ENCODE measurements at places on chromosomes 12 and 14.

GRCh38 chr12:126953365-126953889, 1313.5 kb upstream of the TMEM132C start:
- no peak for DNase-seq

DNA sequence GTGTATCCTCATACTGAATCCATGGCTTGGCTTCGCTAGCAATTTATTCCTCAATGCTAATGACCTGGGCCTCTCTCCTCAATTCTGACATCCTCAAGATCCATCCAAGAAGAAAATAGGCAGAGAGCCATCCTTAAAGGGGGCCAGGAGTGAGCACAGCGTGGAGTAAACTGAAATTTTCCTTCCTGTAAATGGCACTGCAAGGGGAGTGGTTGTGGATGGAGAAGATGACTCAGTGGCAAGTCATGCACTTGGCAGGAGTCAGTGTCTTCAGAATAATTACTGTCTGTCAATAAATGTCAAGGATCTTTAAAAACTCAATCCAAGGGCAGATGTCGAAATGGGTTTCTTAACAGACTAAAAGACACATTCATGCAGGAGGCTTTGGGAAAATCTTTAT, 88.0 kb upstream of the TMEM132C start:
- no peak for DNase-seq

DNA sequence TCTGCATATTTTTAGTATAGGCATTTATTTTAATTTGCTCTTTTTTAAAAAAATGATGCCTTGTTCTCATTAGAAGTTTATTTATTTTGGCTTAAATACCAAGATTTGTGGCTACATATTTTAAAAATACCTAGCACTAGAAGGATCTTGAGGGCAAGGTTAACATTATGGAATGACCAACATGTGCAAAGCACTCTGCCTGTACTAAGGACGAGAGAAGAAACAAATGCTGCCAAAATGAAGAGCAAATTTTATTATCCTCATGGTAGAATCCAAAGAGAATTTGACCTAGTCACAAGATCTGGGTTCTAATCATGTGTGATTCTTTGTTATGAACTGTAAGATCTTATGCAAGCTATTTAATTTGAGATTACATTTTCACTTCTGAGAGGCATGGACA, 2.8 kb downstream of the CAND1 start:
- no peak for DNase-seq

DNA sequence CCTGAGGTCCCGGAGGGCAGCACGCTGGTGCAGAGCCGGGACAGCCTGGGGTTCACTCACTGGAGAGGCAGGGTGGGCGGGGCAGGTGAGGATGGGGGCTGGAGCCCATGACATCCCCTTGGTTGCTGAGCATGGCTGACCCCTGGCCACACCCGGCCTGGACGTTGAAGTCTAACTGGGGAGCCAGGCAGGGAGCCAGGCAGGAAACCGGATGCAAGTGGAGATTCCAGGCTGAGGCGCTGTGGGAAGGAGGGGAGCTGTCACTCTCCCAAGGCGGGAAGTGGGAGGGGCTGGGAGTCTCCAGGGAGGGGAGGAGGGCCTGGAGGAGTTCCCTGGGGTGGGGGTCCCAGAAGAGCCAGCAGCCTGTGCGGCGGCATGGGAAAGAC, 7.7 kb upstream of the INF2 start:
- peak; percentile 86 for DNase-seq

GRCh38 chr12:41745593-41745992, 399.1 kb downstream of the GXYLT1 start:
- no peak for DNase-seq

DNA sequence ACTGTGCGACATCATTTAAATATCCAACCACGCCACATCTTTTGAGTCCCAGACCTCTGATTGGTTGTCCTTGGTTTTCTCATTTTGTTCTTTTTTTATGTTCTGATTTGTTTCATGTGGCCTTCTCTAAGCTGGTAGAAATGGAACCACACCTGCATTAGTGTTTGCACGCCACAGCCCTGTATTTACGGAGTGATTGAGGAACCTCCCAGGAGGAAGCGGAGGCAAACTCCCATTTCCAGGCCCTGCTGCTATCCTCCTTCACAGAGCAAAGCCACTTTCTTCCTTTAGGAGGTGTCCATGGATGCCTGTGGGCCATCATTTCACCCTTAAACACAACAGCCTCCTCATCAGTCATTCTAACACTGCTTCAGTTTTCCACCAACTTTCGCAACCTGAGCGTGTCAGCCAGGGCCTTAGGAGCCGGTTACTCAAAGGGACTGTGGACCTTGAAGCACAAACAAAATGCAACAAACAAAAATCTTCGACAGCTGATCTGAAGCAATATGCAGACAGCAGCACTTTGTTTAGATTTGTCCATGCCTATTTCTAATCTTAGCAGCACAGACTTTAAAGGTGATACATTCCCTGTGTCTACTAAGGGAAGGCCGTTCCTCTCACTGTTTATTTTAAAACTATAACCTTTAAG, 1258.1 kb upstream of the TMEM132C start:
- no peak for DNase-seq

DNA sequence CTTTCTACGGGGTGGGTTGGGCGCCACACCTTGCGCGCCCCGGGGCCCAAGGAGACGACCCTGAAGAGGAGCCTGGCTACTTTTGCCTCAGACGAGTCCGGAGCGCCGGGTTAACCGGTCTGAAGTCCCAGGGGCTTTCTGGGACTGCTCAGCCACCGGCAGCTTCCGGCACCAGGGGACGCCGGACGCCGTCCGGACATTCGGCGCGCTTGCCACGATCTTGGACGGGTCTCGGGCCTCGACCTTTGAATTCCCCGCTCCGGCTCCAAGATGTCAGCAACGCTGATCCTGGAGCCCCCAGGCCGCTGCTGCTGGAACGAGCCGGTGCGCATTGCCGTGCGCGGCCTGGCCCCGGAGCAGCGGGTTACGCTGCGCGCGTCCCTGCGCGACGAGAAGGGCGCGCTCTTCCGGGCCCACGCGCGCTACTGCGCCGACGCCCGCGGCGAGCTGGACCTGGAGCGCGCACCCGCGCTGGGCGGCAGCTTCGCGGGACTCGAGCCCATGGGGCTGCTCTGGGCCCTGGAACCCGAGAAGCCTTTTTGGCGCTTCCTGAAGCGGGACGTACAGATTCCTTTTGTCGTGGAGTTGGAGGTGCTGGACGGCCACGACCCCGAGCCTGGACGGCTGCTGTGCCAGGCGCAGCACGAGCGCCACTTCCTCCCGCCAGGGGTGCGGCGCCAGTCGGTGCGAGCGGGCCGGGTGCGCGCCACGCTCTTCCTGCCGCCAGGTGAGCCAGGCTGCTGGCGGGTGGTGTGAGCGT, at the start of gene ACOT4:
TSS of gene ACOT4 (plus strand) at position 184 of the 760 bp plus-strand sequence. CDS start at position 271, 87 bp downstream.
- peak; percentile 37 for DNase-seq

- no peak for DNase-seq
Observed at GRCh38 chr12:10388624-10389413, 1.0 kb downstream of the KLRK1 start.

DNA sequence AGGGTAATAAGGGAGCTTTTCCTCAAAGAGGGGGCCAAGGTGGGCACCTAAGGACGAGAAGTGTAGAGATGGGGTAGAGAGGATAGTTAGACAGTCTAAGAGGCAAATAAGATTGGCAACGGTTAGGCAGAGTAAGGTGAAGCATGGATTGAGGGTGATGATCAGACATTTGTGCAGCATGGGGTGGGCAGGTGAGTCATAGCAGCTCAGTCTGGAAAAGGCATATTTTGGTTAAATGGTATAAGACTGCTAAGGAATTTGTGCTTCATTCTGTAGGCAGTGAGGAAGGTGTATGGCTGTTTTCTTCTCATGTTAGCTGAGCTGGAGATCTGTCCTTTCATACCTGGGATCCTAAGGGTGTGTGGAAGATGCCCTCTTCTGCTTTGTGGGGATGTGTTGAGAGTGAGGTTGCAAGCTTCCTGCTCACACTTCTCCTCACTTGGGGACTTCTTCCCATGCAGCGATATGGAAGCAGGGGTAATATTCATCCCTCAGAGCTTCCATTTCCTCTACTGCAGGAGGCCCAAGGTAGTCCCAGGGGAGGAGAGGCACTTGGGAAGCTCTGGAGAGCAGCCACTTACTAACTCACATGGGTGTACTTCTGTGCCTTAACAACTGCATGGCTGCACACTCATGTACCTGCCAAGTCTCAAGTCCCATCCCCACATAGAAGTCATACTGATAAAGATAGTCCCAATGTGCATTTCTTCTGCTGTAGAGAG, 28.9 kb downstream of the GSG1 start:
- no peak for DNase-seq

- peak; percentile 36 for DNase-seq
Observed at GRCh38 chr12:7113389-7113871, 4.4 kb upstream of the C1RL start.

DNA sequence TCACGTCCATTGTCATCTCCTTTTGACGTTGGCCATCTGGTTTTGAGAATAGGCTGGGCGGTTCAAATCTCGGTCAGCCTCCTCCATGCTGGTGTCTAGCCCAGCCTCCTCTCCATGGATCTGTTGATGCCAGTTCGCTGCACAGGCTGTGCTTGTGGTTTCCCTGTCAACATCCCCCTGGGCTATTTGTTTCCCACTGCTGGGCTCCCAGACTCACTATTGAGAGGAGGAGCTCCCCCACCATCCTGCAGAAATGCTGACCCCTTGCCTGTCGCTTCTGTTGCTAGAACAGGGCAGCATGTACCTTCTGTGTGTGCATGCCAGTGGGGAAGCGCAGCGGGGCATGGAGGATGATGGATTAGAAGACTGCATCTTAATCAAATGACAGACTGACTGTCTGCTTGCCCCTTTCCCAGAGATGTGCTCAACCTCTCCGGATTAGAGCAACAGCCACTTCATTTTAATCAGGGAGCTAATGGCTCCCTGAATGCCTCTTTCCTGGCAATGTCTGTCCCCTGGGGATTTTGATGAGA, 170.5 kb downstream of the TSPAN9 start:
- no peak for DNase-seq

- no peak for DNase-seq
Observed at GRCh38 chr14:100688598-100689461, 37.9 kb upstream of the DLK1 start.

GRCh38 chr12:10607885-10608458, 5.4 kb downstream of the MAGOHB start:
- DNase-seq: no peak

- DNase-seq: no peak
Observed at GRCh38 chr14:45070215-45070614, 13.7 kb upstream of the PRPF39 start.

- DNase-seq: no peak
Observed at GRCh38 chr12:24360461-24360860, 411.0 kb upstream of the SOX5 start.

DNA sequence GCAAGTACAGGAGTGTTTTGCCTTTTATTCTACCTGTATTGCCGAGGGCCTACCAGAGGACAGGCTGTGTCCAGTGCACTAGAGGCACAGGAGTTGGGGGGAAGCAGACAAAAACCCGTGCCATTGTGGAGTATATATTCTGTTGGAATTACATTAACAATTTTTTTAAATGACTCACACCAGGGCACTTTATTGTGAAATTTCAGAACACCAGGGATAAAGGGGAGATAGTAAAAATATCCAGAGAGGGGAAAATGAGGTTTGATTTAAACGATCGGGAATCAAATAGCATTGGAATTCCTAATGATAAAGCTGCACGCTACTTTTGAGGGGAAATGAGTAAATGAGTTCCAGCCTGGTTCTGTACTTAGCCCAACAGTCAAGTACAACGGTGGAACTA, 123.2 kb downstream of the PELI2 start:
- no peak for DNase-seq

GRCh38 chr14:35631071-35631805, 97.3 kb downstream of the INSM2 start:
- DNase-seq: peak; percentile 17

GRCh38 chr14:75222208-75222701, 45.8 kb upstream of the TMED10 start:
- no peak for DNase-seq

DNA sequence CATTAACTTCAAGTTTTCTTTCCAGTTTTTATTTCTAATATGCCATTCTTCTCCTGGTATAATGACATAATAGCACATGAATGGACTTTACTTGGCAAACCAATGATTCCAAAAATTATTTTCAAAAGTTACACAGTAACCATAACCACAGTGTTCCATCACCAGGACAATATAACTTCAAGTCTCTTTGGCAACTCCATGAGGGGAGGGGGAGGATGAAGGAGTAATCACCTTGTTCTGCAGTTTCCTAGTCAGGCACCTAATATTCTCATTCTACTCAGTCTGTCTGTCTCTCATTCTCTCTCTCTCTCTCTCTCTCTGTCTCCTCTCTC, 66.6 kb downstream of the BTG1 start:
- no peak for DNase-seq

DNA sequence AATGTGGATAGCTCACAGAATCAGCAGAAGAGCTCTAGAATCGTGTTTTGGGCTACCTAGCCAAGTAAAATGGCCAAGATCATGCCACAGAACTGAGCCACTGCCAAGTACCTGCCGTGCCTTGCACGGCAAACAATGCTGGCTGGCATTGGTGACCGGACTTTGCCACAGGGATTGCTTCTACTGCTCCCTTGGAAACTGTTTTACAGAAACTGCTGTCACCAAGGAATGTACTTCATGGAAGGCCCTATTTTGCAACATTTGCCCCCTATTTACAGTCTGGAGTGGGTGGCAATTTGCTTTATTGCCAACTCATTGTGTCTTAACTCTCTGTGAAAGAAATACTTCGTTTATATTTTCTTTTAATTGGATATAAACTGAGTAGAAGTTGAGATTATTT, 49.0 kb downstream of the BORCS5 start:
- DNase-seq: no peak

DNA sequence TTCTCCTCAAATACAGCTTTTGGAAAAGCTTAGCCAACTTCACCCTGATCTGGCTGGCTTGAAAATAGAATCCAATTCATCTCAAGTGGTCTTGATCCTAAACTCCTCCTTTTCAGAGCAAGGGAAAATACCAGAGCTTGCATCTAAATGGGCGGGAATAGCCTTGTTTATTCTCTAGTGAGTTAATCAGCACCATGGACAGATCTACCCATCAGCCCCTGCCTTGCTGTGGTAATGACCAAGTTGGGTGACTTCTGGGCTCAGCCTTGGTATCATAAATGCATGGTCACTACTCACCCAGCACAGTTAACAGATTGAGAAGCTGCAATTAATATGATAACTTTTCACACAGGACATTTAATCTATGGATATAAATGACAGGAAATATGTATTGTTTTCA, 196.6 kb downstream of the GLT1D1 start:
- no peak for DNase-seq

- no peak for DNase-seq
Observed at GRCh38 chr14:53603994-53604393, 352.6 kb downstream of the BMP4 start.

- DNase-seq: peak; percentile 55
Observed at GRCh38 chr14:63470962-63471793, 72.0 kb downstream of the PPP2R5E start.

- no peak for DNase-seq
Observed at GRCh38 chr14:50823762-50824636, 7.0 kb downstream of the NIN start.
